ENCODE measurements at places on chromosomes 2 and 18.

DNA sequence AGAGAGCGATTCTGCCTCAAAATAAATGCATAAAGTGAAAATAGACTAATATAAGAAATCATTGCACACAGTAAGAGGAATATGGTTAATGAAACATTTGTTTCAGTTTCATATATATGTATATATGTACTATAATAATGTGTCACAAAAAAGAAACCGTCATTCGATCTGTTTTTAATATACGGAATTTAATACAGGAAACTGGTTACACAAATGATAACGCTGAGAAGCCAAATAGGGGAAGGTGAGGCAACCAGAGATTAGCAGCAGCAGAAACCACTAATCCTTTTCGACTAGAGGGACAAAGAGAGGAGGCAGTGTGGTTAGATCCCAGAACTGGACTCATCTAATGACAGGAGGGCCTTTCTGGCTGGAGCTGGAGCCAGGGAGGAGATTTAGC is 64.2 kb upstream of the GREB1L start:
- no peak for DNase-seq

DNA sequence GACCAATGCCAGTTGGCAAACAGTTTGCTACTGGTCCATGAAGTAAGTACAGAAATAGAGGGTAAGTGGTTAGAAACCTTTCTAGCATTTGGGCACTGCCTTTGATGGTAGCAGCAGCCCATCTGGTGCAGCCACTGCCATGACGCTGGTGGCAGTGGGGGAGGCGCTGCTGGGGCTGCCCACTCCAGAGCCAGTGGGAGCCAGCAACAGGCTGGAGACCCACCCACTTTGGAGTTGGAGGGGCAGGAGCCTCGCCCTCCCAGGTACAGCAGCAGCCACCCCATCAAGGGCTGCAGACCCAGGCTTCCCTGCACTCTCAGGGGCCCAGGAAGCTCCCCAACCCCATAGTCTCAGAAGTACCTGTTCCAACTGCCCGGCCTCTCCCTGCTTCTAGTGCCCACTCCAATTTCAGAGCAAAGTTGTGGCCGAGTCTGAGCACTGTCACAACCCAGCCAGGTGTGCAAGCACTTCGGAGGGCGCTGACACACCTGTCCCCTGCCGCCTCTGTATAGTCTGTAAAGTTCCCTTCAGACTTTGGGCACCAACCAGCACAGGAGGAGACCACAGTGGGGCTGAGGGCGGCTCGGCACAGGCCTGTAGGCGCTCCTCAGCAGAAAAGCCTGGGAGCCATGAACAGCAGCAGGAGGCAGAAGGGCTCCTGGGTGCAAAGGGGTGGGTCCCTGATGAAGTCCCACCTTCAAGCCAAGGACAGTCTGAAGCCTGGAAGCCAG is 125.6 kb upstream of the CCDC150 start:
- DNase-seq = no peak

DNA sequence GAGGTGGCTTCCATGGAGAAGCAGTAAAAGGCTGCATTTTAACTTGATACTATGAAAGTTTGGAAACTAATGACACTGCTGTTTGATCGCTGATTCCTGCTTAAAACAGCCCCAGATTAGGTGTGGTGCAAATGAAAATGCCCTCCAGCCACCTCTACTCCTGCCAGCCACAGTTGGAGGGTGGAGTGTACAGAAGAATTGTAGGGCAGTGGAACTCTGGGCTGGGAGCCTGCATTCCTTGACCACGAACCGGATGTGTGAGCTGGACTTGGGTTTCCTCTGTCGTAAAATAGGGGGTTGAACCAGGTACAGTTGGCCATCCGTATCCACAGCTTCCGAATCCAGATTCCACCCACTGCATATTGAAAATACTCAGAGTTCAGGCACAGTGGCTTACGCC is 84.6 kb upstream of the RFX8 start:
- no peak for DNase-seq

DNA sequence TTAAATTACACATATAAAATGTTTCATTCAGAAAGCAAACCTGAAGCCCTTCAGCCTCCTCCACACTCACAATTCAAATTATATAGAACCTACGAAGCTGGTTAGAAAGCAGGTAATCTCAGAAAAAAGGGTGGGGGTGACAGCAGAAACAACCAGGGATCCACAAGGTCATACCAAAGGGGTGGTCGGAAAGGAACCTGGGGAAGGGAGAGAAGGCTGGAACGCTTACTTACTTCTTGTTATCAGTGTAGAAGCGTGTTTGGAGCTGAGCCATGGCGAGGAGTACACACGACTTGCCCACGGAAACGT is 316 bp downstream of the WDR12 start:
- no peak for DNase-seq

GRCh38 chr2:168913495-168913894 is 12.4 kb downstream of the G6PC2 start:
- no peak for DNase-seq

DNA sequence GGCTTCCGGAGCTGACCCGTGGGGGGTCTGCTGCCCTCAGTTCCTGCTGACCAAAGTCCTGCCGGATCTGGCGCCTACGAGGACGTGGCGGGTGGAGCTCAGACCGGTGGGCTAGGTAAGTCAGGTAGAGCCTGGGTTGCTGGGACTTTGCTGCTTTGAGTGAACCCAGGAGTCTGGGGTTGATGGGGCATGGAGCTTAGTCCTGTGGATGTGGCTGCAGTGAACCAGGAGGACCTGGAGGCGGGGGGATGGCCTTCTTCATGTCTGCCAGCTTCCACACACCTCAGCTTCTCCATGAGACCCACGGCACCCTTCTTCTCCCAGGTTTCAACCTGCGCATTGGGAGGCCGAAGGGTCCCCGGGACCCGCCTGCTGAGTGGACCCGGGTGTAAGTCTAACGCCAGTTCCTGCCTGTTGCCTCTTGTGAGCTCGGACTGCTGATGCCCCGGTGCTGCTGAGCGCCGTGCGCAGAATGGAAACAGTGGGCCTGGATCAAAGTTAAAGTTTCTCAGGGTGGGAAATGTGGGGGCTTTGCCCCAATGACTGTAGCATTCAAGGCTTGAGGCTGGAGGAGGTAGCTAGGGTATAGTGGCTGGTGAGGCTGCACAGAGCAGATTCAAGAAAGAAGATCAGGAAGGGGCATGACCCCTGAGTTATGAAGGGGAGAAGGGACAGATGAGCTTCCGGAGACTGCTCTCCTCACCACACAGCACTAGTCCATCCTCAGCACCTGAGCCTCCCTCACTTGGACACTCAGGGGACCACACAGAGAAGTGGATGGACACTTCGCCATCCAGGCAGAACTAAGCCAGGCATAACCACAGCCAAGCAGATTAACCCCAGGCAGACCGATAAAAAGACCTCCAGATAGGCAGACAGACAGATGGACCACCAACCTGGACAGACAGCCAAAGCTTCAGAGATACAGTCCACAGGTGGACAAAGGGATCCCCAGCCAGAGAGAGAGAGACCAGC is 17.3 kb downstream of the PTPN18 start:
- no peak for DNase-seq

Measured in CD4-positive, alpha-beta T cell treated with Interleukin-4 for 4 hours (primary cell).